ENCODE measurements at places on chromosomes 12 and 14.

GRCh38 chr14:33702293-33702692 lies 248.6 kb downstream of the EGLN3 start:
- no peak for DNase-seq

DNA sequence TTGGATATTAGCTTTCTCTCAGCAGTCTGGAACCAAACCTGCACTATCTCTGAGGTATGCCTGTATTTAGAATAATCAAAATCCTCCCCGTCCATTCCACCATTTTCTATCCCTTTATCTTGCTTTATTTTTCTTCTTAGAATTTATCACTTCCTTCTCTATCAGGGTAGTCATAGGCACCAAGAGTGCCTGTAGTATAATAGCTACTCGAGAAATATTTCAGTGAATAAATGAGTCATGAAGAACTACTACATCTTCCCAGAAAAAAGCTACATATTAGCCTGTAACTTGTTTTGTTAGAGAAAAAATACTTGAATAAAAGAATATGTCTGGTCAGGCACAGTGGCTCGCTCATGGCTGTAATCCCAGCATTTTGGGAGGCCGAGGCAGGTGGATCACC lies 4.3 kb downstream of the SLC2A14 start:
- no peak for DNase-seq

DNA sequence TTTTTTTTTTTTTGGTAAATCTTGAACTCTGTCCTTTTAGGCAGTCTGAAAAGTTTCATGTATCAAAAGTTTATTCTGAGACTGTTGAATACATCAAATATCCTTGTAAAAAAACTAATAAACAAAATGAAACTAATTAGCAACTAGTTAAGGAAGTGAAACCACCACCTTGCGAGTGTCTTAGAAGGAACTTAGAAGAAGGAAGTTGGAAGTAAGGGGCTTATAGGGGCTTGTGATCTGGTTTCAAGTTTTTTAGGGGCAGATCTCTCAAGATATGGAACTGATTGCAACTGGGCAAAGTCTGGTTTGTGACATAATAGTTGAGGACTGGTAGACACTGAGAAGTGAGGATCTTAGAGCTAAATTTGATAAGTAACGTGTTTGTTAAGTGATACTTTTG lies 748.8 kb downstream of the C12orf50 start:
- DNase-seq = no peak

GRCh38 chr12:62519043-62519442 lies 52.4 kb downstream of the MON2 start:
- no peak for DNase-seq

- DNase-seq = no peak
Observed at GRCh38 chr14:71588028-71588427, 344.2 kb upstream of the RGS6 start.

GRCh38 chr12:40557980-40558379 lies 134.3 kb upstream of the CNTN1 start:
- no peak for DNase-seq

GRCh38 chr12:112906712-112907414 lies at the start of gene OAS1:
Gene OAS1 (plus strand): TSS chr12:112906962. CDS start chr12:112907040, 78 bp downstream.
- peak; percentile 60 for DNase-seq

GRCh38 chr14:62428429-62429203 lies 616.6 kb downstream of the KCNH5 start:
- no peak for DNase-seq

DNA sequence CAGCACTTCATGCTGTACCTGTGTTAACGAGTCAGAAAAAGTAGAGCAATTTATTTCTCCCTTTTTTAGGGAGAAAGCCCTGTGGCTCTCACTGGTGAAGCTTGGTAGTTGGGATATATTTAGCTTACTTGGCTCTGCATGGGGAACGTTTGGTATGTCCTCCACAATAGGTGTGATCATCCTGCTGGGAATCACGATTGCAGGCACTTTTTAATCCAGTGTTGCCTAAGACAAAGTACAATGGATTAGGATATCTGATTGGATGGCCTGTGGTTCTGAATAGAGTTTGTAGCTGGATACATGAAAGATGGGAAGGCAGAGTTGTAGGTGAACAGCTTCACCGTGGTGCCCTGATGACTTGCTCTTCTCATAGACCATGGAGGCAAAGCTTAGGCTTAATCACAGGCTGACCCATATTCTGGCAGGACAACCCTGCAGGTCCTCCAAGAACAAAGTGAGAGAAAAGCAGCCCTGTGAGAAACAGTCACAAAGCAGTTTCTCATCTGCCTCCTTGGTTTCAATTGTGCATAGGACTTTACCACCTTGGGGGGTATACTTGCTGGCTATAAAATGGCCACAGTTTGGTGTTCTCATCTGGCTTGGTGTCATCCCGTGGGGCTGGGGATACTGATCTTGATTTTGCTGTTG lies 7.5 kb downstream of the RESF1 start:
- DNase-seq = no peak

DNA sequence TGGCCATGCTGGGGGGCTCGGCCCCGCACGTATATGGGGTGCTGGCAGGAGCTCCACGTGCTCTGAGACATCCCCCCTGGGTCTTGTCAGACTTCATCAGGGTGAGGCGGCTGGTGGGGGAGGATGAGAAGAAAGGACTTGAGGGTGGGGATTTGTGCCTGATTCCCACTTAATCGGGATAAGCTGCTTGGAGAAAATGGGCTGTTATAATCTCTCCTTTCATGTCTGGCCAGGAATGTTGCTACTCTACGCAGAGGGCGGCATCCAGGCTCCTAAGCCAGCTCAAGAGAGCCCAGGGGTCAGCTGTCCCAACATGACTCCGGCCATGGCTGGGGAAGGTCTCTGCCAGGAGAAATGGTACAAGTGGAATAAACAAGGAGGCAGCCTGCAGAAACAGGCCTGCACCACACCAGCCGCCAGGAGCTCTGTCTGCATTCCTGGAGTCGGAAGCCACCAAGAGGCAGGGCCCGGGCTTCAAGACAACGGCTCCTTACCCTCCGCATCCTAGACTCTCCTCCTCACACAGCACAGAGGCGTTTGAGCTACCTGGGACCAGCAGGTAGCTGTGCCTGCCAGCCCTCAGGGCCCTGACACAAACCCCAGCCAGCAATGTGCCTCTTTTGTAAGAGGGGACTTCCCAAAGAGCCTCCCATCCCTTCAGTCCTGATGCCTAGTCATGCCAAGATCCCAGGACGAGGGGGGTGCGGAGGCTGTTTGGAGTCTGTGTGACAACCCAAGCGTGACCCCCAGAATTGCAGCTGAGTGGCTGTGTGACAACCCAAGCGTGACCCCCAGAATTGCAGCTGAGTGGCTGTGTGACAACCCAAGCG lies 195.8 kb upstream of the DIO3 start:
- no peak for DNase-seq

DNA sequence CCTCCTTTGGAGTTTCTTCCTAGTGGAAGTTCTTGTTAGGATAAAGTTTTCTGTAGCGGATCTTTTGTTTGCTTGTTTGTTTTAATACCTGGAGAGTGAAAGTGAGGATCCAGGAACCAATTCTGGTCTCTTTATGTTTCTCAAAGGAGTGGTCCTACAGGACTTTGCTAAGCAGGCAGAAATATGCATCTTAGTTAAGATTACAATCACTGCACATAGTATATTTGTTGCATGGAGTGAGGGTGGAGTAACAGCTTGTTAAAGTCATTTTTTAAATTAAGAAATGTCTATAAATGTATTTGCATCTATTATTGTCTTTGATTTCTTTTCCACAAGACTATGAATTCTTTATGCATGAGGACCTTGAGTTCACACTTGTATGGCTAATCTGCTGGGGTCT lies 76.7 kb downstream of the DRAM1 start:
- no peak for DNase-seq

- no peak for DNase-seq
Observed at GRCh38 chr14:101955695-101956161, 8.6 kb upstream of the DYNC1H1 start.

- DNase-seq = no peak
Observed at GRCh38 chr14:56703947-56704346, 106.3 kb downstream of the OTX2 start.

- DNase-seq = no peak
Observed at GRCh38 chr12:22956690-22957089, 331.7 kb downstream of the ETNK1 start.

- DNase-seq = no peak
Observed at GRCh38 chr14:52327374-52328226, 13.5 kb downstream of the PTGER2 start.

DNA sequence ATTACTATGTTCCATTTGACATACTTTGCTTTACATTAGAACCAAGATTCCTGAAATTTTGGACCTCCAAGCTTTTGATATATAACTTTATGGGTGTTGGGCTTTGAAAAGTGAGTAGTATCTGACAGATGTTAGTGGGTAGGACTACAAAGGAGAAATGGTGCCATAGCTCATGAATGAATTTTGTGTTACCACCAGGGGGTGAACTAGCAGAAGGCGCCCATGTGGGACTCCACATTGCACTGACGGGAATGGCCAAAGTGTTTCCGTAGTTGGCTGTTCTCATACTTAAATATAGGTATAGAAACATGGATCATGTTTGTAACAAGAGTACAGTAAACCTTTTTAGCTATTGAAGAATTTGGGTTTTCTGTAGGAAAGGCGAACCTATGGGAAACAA lies 337.5 kb downstream of the FLRT2 start:
- no peak for DNase-seq

- DNase-seq = no peak
Observed at GRCh38 chr12:6382371-6382770, 1.6 kb upstream of the LTBR start.

GRCh38 chr12:103857164-103857563 lies 16.1 kb upstream of the NT5DC3 start:
- no peak for DNase-seq

- DNase-seq = no peak
Observed at GRCh38 chr12:5272018-5272785, 159.7 kb upstream of the NTF3 start.

GRCh38 chr14:72745546-72745945 lies 148.4 kb downstream of the DPF3 start:
- DNase-seq = no peak

- no peak for DNase-seq
Observed at GRCh38 chr12:51009056-51009440, 17.1 kb downstream of the SLC11A2 start.

DNA sequence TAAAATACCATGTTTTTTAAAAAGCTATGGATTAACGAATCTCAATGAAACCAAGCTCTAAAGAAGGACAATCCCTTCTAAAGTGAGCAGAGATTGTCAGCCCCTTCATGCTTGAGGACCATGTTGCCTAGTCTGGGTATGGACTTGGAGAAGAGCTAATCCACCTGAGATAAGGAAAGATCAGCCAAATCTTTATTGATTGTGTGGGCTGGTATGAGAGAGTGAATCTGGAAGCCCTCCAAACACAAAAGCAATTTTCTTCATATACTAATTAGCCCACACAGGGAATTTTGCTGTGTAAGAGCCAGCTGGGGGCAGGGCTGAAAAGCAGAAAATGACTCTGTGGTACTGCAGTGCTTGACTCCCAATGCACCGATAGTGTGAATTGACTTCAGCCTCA lies 47.4 kb upstream of the DICER1 start:
- DNase-seq = no peak

- no peak for DNase-seq
Observed at GRCh38 chr14:72826039-72826438, 67.9 kb downstream of the DPF3 start.

GRCh38 chr12:65204886-65205525 lies 35.6 kb downstream of the LEMD3 start:
- DNase-seq = no peak

DNA sequence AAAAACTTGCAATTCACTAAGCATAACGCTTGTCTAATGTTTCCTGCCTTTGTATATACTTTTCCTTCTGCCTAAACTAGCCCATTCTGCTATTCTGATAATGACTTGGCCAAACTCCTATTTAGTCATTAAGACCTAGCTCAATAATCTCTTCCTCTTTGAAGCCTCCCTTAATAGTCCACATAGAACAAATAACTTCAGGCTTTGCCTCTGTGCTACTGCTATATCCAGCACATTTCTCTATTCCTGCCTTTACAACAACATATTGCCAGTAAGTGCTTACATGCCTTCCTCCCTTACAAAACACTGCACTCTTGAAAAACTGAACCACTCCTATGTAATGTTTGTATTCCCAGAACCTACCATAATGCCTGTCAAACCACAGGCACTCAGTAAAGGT lies 13.8 kb downstream of the PRICKLE1 start:
- DNase-seq = no peak

- DNase-seq = no peak
Observed at GRCh38 chr14:22737052-22737451, 29.4 kb upstream of the OXA1L start.

- DNase-seq = no peak
Observed at GRCh38 chr14:62796431-62796830, 248.8 kb downstream of the KCNH5 start.

DNA sequence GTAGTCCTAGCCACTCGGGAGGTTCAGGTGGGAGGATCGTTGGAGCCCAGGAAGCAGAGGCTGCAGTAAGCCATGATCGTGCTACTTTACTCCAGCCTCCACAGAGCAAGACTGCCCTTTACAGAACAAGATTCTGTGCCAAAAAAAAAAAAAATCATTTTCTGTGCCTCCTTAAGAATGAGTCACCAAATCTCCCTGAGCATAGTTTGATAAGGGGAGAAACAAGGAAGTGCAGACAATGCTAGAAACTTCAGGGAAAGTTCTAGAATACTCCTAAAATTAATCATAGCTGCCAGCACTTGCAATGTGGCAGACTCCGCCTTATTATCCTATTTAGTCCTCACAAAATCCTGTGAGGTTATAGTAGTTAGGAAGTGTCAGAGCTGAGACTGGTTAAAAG lies 74.5 kb downstream of the KCNK10 start:
- DNase-seq = no peak

GRCh38 chr12:738712-739111 lies 13.7 kb upstream of the WNK1 start:
- no peak for DNase-seq

GRCh38 chr14:72774894-72775620 lies 118.8 kb downstream of the DPF3 start:
- no peak for DNase-seq

DNA sequence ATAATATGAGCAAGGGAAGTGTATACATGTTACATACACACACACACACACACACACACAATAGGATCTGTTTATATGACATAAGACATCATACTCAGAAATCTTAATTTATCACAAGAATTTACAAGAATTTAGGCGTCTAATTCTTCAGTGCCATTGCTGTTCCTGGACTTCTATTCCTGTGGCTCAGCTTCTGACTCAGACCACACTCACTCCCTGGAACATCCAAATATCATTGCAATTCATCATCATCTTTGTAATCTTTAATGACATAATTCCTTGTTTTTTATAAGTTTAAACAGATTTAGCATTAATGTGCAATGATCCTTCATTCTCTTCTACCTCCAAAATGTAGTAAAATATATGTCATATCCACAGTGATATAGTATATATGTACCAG lies 544.2 kb downstream of the FOXG1 start:
- no peak for DNase-seq

DNA sequence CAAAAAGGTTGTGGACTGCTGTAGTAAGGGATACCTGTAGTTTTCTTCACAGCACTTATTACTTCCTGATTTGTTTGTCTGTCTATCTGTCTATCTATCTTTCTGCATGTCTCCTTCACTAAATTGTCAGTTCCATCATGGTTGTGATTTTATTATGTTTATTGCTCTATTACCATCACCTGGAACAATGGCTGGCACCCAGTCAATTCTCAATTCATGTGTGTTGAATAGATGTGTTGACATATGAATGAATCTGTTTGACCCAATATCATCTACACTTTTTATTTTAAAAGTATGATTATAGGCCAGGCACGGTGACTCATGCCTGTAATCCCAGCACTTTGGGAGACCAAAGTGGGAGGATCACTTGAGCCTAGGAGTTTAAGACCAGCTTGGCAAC lies 224.4 kb downstream of the NUBPL start:
- no peak for DNase-seq
